ENCODE measurements at places on chromosomes 3 and 15.
A peak's percentile ranks its signal among the peaks of the same experiment; 100 is the strongest.

DNA sequence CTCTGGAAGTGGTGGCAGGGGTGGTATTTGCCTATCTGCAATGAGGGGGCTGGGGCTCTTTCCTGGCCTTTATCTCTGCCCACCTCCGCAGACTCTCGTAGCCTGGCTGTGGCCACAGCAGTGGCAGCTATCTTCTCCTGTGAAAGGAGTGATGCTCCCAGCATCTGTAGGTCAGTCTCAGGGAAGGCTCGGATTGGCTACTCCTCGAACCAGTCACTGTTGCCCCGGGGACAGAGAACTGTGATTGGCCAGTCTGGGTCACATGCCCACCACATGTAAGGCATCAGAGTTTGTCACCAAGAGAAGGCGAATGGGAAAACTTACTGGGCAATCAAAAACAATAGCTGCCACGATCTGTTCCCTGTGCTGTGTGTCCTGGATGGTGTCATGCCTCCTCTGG lies 30.1 kb upstream of the FGD5 start:
- no peaks in the 10 kb centered on the region for H3K36me3 ChIP-seq
- no peak overlapping the region for H3K4me3 ChIP-seq
- no peak overlapping the region for H3K27ac ChIP-seq
- H3K27me3 ChIP-seq: no peaks in the 10 kb centered on the region

DNA sequence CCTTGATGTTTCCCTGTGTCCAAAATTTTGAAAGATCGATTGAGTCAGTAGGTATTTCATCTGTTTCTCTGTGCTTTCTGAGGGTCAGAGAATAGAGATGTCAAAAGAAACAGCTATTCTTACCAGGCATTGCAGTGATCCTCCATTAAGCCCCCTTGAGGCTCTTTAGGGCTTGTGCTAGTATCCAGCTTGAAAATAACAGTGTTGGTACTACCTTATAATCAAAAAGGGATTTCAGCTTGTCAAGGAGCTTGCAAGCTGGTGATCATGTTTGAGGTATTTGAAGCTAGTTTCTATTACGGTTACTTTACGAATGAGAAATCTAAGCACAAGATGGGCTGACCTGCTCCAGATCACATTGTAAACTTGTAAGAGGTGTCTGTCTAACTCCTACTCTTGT lies 103.4 kb downstream of the EDEM1 start:
- no peaks in the 10 kb centered on the region for H3K27me3 ChIP-seq
- no peak overlapping the region for H3K4me3 ChIP-seq
- no peak for DNase-seq
- H3K4me1 ChIP-seq: no peaks in the 10 kb centered on the region
- no peak overlapping the region for H3K27ac ChIP-seq

DNA sequence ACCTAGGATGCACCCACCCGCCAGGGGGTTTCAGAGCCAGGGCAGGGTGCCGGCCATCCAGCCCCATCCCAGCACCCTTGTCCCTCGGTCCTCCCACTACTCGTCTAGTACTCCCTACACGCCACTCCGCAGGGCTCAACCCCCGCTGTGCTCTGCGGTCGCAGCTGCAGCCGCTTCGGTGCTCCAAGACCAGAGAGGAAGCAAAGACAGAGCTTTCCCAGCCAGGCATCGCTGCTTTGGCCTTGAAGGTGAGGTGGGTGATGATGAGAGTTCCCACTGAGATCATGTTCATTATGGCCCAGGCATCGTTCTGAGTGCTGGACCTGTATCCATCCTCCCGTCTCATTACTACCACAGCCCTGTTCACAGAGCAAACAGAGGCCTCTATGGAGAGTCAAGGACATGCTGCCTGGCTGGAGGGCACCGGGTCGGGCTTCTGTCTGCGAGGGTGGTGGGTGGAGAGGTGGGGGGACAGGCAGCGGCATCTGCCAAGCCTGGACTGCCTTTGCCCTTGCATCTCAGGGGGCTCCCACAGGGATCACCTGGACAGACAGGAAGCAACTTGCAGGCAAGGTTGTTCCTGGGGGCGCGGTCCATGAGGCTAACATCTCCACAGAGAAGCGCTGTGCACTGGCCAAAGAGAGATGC lies 66.9 kb downstream of the KLF13 start:
- no peaks in the 10 kb centered on the region for H3K36me3 ChIP-seq
- H3K27me3 ChIP-seq: no peaks in the 10 kb centered on the region
- no peak overlapping the region for H3K27ac ChIP-seq
- no peak for DNase-seq
- H3K4me3 ChIP-seq: no peak overlapping the region
- peaks cover 29% of the 10 kb centered on the region for H3K4me1 ChIP-seq

DNA sequence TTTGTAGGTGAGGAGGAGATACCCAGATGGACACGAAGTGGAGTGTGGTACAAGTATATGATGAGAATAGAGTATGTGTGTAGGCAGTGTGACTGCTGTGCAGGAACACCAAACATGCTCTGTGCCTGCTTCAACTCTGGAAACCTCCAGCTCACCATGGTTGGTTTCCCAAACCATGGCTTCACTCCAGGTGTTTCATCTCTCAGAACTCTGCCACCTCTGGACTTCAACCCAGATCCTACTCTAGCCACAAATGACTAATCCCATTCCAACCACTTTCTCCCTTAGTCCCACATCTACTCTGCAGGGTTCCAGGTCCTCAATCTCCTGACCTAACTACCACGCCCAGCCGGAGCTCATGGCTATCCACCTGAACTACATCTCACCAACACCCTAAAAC lies 102.1 kb downstream of the RYK start:
- DNase-seq: no peak
- no peaks in the 10 kb centered on the region for H3K27me3 ChIP-seq
- no peak overlapping the region for H3K4me3 ChIP-seq
- H3K36me3 ChIP-seq: no peaks in the 10 kb centered on the region
- H3K4me1 ChIP-seq: no peaks in the 10 kb centered on the region

DNA sequence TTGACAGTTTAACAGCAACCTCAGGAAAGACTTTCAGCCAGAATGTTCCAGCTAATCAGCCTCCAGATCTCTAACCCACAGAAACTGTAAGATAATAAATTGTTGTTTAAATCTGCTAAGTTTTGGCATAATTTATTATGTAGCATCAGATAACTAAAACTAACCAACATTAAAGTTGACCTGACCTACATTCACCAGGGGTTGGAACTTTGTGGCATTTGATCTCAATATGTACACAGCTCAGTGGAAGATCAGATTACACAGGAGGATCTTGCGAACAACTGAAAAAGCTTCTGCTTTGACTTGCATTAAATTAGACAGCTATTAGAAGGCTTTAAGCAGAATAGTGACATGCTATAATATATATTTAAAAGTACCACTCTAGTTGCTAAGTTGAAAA lies 91.4 kb upstream of the POU1F1 start:
- H3K27ac ChIP-seq: no peak overlapping the region
- DNase-seq: no peak
- no peaks in the 10 kb centered on the region for H3K4me1 ChIP-seq
- H3K36me3 ChIP-seq: no peaks in the 10 kb centered on the region

DNA sequence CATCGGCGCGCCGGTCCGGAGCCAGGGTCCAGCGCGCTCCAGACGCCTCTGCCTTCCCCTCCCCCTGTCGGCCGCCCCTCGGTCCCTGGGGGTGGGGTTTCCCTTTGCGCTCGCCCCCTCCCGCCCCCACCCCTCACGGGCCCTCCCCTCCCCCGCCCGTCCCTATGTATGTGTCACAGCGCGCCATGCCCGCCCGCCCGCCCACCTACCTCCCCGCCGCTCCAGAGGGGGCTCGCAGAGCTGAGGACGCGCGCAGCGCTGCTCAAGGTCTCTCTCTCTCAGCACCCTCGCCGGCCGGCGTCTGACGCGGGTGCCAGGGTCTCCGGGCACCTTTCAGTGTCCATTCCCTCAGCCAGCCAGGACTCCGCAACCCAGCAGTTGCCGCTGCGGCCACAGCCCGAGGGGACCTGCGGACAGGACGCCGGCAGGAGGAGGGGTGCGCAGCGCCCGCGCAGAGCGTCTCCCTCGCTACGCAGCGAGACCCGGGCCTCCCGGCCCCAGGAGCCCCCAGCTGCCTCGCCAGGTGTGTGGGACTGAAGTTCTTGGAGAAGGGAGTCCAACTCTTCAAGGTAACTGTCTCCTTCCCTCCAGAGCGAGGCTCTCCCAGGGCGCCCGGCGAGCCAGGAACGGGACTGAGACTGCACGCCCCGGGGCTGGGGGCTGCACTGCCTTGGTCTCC lies at the start of gene ACAN:
TSS of gene ACAN (plus strand) at position 196 of the 679 bp plus-strand sequence. CDS start 32,771 bp downstream, outside the sequence.
- no peak for DNase-seq
- H3K27ac ChIP-seq: no peak within 1 kb of the TSS
- no peak within 1 kb of the TSS for H3K4me3 ChIP-seq
- H3K27me3 ChIP-seq: peaks cover 5% of the 10 kb centered on the region

DNA sequence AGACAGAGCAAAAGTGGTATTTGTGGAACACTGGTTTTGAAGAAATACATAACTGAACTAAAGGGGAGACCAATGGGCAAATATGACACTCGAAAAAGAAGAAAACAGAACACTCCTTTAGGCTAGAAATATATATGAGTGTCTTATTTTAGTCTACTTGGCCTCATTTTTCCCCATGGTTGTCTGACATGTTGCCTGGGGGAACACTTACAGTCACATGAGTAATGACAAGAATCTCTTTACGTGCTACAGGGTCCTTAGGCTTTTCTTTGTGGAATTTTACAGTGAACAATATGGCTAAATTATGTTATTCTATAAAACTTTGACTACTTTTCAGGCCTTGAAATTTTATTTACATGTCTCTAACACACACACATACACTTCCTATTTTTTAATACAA lies 17.6 kb downstream of the METTL6 start:
- no peak for DNase-seq
- no peaks in the 10 kb centered on the region for H3K4me1 ChIP-seq
- no peaks in the 10 kb centered on the region for H3K27me3 ChIP-seq
- H3K27ac ChIP-seq: no peak overlapping the region
- no peak overlapping the region for H3K4me3 ChIP-seq
- H3K36me3 ChIP-seq: peaks cover 14% of the 10 kb centered on the region

DNA sequence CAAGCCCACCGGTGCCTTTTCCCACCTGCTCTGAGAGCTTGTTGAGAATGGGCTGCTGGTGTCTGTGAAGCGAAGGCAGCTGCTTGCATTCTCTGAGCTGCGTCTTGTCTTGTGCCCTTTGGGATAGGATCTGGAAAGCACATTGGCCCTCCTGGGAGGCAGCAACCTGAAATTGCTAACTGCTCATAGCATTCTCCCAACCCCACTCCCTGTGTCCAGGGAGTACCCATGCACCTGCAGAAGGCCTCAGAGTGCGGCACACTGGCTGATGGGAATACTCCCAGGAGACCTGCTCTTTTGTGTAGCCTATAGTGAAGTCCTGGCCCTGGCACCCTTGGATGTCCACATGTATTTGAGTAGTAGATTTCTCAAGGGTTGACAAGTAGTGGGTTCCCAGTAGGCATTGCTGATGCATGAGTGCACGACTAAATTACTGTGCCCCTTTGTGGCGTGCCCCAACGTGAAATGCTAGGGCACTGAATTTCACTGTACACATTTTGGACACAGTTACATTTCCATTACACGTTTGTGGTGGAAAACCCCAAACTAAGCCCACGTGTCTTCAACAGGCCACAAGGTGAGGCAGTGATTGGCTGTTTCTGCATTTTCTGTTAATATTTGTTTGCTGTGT lies 3.7 kb downstream of the EPHB1 start:
- H3K4me3 ChIP-seq: no peak overlapping the region
- H3K27me3 ChIP-seq: peaks cover 47% of the 10 kb centered on the region
- H3K27ac ChIP-seq: no peak overlapping the region
- no peaks in the 10 kb centered on the region for H3K4me1 ChIP-seq

- H3K4me1 ChIP-seq: no peaks in the 10 kb centered on the region
- no peaks in the 10 kb centered on the region for H3K27me3 ChIP-seq
Observed at GRCh38 chr3:97954228-97954827, 17.9 kb downstream of the RIOX2 start.

- peaks cover 25% of the 10 kb centered on the region for H3K36me3 ChIP-seq
- peak overlapping the region; percentile 89 for H3K4me3 ChIP-seq
Observed at GRCh38 chr15:69414701-69415167, 585 bp downstream of the KIF23 start.
